CD8-positive, alpha-beta T cell (primary cell): ENCODE measurements at places on chromosomes 5 and 9.

GRCh38 chr9:136472640-136473353 is 10.0 kb downstream of the SEC16A start:
- DNase-seq = no peak

DNA sequence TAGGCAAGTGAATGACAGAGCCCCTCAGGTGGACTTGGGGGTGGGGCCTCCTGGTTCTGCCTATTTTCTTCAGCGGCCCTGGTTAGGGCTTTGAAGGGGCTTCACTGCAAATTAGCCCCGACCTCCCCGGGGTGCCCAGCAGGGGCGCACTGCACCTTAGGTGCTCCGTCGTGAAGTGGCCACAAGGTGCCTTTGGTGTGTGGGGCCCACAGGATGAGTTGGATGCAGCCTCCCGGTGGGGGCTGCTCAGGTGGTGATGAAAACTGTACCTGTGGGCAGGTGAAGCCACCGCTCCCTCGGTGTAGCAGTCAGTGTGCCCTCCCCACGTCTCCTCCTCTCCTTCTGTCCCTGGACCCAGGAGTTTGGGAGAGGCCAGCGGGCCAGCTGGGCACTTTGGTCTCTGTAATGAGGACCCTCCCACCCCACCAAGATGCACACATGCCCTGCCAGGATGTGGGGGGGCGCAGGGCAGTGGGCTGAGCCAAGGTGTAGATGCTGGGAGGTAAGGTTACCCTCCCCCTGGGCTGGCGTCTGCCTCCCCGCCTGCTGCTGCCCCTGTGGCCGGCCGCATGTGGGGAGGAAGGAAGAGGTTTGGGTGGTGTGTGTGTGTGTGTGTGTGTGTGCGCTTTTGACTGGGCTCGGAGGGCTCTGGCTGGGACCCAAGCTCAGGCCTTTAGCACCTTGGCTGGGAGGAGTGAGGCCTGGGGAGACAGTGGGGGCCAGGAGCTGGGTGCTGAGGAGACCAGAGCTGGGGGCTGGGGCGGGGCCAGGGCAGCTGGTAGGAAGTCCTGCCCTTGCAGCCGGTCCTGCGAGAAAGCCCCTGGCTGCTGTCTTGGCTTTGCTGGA is 55.6 kb downstream of the RXRA start:
- peak; percentile 59 for DNase-seq

DNA sequence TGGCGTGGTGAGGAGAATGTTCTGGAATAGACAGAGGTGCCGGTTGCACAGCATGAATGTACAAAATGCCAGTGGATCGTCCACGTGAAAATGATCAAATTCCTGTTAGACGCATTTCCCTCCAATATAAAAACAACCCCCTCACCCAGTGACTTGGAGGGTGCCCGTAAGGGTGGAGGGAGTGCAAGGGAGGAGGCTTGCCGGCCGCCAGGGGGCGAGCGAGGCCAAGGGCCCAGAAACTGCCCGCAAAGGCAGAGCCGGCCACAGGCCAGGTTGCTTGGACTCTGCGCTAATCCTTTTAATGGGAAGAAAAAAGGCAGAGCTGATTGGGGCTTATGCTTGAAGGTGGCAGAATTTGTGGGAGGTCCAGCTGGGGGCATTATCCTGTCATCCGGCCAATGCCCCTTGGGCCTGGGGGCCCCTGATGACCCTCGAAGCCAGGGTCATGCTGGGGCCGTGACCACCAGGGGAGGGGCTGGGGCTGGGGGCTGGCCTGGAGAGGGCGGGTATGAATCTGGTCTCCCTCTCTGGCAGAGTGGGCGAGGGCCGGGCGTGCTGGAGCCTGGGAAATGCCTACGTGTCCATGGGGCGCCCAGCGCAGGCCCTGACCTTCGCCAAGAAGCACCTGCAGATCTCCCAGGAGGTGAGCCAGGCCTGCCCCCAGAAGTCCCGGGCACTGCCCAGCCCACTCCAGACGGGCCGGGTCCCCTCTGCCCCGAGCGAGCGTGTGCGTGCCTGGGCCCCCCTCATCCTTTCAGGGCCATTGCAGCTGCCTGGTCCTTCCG is 12.0 kb downstream of the GPSM1 start:
- peak; percentile 49 for DNase-seq

GRCh38 chr9:130867556-130867955 is 29.1 kb downstream of the QRFP start:
- DNase-seq = no peak

DNA sequence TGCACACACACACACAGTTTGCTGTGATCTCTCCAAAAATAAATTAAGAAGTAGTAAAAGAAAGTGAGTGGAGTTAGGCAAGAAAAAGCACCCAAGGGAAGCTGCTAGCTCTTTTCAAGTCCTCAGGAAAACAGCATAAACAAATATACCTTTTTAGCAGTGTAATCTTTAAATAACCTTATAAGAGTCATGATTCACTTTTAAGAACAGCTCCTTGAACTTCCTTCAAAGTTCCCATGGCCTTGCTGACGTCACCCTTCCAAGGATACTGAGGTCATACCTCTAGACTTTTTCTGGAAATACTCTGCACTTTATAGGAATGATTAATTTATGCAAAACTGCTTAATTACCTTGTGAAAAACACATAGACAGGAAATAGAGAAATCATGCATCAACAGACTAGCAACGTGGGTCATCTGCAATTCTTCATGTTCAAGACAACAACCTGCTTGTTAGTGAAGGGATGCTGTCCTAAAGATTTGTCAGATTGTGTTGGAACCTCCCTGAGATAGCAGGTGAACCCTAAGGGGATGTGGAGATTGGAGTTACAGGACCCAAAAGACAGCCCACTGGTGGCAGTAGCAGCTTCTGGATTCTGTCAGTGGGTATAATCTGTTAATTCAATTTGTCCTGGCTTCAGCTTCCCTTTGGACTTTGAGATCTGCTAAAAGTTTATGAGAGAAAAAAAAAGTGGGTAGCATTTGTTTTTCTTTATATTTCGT is 229.0 kb downstream of the ELAVL2 start:
- DNase-seq = no peak

DNA sequence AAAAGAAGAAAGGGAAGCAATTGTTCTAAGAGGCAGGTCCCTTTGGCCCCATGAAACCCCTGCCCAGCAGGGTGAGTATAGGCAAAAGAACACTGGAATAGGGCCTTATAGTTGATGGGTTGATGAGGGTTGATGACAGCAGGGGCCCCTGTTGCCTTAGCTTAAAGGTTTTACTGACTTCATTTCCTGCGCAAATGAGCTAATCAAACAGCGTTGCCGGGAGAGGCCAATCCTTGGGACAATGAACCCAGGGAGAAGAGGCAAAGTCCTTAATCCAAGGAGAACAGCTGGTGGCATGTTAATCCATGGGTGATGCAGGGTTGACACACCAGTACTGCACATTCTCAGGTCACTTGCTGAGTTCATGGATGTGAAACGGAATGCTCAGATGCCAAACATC is 22.0 kb upstream of the EPB41L4B start:
- DNase-seq = no peak

DNA sequence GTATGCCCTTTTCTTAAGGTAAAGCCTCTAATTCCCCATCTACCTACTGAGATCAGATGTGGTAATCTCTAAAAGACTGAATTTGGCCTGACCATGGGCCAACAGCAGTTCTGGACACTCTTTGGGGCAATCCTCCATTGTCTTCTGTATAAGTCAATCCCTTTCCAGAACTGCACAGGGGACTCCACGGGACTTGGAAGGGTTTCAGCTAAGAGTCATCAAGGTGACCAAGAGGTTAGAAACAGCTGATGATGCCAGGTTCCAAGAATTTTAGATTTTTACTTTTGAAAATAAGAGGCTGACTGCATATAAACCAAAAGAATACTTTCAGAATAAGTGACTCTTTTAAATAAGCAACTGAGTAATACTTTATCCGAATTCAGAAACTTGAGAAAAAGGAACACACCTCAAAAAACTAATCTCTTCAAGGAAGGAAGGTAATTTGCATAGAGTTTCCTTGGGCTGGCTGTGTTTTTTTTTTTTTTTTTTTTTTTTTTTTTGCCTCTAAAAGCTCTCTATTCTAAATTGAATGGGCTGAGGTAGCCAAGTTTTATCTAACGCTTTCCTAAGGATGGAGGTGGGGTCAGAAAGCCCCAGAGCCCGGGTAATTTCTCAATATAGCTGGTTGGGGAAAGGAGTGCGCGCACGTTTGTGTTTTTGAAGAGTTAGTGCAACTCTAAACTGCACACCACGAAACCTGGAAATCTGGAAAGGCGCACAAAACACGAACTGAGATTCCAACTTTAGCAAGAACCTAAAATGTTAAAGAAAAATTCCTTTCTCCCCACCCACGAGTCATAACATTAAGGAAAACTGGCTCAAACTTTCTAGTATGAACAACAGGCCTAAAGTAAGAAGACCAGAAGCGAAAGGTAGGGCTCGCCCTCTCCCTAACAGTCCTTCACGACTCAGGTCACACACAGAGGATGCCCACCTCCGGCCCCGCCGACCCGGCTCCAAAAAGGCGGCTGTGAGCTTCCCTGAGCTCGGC is 1.3 kb downstream of the VCP start:
- no peak for DNase-seq

DNA sequence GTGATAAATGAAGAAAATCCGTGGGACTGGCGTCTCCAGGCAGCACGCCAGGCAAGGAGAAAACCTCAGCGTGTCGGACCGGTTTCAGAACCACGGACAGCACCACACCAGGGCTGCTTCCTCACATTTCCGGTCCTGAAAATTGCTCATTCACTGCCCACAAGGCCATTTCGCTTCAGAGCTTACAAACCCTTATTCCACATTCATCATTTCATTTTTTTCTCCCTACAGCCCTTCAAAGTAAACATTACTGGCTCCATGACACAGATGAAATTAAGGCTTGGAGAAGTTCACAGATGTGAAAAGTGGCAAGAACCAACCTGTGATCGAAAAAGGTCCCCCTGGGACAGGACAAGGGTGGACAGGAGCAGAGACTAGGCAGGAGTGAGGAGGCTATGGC is 1.5 kb upstream of the GPRIN1 start:
- peak; percentile 64 for DNase-seq

- no peak for DNase-seq
These were observed 15.1 kb downstream of the IRF1 start for GRCh38 chr5:132475497-132475882.

- no peak for DNase-seq
These were observed 247.4 kb downstream of the CDH9 start for GRCh38 chr5:26791021-26791420.

- DNase-seq = no peak
These were observed 42.2 kb upstream of the ZNF354B start for GRCh38 chr5:178817506-178817905.

DNA sequence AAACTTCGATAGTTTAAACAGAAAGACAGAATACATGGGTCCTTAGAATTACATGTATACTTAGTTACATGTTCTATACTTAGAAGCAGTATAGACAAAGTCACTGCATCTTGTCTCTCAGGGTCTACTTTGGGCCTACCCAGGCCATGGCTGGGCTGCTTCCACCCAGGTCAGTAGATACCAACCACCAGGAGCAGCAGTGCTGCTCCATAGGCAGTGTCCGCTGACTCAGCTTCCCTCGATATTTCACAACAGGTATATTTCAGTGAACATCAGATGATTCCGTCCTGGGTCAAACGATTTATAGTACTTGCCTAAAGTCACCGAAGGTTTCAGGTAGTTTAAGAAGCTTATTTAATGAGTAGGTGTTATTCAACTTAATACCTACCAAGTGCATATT is 18.0 kb downstream of the IARS1 start:
- no peak for DNase-seq

DNA sequence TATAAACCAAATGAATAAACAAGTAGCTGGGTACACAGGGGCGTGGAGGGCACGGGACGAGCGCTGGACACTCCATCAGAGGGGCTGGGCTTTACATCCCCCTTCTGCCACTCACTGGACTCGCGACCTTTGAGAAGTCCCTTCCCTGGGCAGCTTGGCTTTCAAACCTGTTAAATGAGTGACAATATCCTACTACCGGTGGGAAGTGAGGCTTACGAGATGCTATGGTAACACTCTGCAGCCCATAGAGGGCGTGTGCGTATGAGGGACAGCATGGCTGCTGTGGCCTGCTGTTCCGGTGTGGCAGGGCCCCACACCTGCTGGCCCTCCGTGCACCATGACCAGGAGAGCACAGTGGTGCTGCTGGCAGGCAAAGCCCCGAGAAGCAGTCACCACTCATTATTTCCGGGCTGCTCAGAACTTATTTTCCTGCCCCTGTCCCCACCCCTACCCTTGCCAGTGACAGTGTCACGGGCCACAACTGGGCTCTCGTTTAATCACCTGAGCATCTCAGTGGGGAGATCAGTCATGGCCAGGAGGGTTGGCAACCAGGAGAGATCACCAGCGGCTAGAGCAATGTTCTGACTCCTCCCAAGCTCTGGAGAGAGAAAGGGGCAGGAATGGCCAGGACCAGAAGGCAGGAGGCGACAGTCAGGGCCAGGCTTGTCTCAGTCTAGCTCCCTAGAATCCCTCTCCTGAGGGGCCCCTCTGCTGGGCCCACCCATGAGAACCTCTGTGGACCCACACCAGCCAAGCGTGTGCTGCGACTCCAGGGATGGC is 10.5 kb downstream of the CLTB start:
- no peak for DNase-seq

- DNase-seq = no peak
These were observed 434 bp upstream of the FSD1L start for GRCh38 chr9:105447386-105447813.

DNA sequence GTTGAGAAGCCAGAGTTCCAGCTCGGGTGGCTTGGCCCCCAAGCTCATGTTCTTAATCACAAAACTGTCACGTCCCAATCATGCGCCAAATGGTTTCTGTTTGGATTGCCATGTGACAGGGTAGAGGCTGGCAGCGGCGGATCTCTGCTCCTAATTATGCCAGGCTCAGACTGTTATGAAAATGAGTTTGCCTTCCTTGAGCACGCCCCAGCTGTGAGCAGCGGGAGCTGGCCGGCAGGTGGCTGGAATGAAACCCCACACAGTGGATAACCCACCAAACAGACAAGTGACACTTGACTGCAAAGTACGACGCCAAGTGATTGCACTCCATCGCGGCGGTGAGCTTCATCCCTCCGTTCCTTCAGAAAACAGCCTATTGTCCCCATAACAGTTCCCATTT is 75.4 kb downstream of the CFAP77 start:
- DNase-seq = no peak

- no peak for DNase-seq
These were observed 765.3 kb upstream of the ADAMTS16 start for GRCh38 chr5:4374866-4375265.

GRCh38 chr5:169287529-169287928 is 13.4 kb downstream of the SLIT3 start:
- no peak for DNase-seq

DNA sequence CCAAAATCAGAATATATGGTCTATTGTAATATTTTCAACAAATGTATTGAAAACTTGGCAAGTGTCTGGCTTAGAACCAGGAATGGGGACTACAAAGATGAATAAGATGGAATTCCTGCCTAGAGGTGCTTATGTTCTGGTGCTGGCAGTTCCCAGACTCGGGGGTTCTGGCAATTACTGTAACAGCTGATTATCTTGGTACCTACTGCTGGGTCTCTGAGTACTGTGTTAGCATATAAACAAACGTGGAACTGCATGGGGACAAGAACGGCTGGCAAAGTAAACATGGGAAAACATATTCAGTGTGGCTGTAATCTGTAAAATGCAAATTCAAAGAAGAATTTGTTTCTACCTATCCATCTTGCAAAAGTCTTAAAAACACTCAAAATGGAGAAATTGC is 89.9 kb downstream of the SLC24A2 start:
- DNase-seq = no peak

- DNase-seq = no peak
These were observed 156.7 kb upstream of the TLX3 start for GRCh38 chr5:171152382-171152781.

GRCh38 chr9:37611961-37612360 is 19.6 kb upstream of the TOMM5 start:
- no peak for DNase-seq
